Thoracic aorta (tissue), 2 donors: ENCODE measurements at places on chromosomes 6 and 20. TPM values are rescaled to one million over a fixed set of nuclear protein-coding genes. Genes with fewer than 3 reads are reported as not detected.

DNA sequence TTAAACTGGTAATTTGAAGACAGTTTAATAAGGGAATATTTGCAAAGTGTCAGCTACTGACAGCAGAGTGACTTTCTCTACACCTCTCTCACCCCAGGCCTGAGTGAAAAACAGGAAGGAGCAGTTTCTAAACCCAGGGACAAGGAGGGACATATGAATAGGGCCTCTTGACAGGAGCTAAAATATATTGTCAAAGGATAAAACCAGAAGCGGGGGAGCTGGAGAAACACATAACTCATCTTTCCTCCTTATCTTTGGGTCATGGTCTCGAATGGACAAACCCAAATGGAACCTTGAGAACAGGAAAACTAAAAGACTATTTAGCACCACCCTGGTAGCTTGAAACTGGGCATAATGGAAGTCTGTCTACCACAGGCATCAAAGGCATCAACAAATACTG lies 197.5 kb upstream of the FOXA2 start:
- DNase-seq: no peak

GRCh38 chr6:53112871-53113270 lies 35.8 kb downstream of the GCM1 start:
- no peak for DNase-seq

- DNase-seq: no peak
Measured at GRCh38 chr6:147054158-147054557, 150.1 kb upstream of the STXBP5 start.

- DNase-seq: no peak
Measured at GRCh38 chr6:89999154-89999553, 104.9 kb downstream of the GJA10 start.

GRCh38 chr20:46308258-46309157 lies at the start of gene CDH22:
TSS of gene CDH22 (minus strand) at chr20:46308498. CDS start at chr20:46251294, 57,204 bp downstream.
- no peak for DNase-seq

DNA sequence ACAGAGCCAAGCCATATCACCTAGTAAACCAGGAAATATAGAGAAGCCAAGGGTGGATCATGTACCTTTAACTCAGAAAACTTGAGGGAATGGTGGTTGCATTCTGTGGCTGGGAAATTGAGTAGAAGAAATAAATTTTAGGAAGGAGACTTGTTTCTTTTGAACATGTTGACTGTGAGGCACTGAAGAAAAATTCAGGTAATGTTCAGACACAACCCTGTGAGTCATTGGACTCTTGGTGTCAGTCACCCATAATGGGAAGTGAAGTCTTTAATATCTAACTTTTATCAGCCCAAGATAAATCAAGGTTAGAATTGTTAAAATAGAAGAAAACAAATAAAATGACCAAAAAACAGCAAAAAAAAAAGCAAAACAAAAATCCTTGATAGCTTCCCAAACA lies 98.8 kb upstream of the GRIK2 start:
- DNase-seq: no peak

DNA sequence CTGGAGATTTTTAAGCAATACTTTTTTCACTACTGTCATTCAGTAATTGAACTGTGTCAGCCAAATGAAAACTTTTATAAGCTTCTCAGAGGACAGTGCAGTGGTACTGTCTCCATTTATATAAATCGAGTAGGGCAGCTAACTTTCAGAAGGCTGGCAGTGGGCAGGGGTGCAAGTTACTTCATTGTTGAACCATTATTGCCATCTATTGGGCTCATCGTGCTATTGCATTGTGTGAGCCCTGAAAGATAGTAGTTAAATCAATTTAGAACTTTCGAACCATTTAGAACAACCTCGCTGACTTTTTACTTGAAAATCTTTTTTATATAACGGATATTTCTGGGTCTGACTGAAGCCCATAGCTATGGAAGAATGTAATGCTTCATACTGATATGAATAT lies 347.8 kb upstream of the PLCB4 start:
- no peak for DNase-seq

DNA sequence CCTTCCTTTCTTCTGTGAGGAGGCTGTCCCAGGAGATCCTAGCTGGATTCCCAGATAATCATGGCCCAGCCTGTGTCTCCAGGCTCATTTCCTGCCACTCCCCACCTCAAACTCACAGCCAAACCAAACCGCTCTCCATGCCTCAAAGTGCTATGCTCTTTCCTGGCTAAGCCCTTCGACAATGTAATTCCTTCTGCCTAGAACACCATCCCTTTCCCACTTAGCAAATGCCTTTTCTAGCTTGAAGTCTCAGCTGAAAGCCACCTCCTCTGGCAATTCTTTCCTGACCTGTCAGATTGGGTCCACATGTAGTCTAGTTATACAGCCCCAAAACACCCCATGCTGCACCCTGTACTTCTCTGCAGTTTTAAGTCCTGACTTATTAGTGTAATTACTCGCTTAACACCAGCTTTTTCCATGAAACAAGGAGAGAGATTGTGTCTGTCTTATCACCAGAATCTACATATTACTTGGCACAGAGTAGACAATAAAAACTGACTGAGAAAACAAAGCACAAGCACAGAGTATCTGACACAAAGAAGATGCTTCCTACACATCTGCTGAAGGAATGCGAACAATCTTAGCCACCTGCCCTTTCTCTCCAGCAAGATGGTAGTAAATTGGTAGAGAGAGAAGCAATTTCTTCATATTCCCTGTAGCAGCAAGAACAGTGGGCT lies 5.4 kb downstream of the TRIM26 start:
- DNase-seq: no peak

DNA sequence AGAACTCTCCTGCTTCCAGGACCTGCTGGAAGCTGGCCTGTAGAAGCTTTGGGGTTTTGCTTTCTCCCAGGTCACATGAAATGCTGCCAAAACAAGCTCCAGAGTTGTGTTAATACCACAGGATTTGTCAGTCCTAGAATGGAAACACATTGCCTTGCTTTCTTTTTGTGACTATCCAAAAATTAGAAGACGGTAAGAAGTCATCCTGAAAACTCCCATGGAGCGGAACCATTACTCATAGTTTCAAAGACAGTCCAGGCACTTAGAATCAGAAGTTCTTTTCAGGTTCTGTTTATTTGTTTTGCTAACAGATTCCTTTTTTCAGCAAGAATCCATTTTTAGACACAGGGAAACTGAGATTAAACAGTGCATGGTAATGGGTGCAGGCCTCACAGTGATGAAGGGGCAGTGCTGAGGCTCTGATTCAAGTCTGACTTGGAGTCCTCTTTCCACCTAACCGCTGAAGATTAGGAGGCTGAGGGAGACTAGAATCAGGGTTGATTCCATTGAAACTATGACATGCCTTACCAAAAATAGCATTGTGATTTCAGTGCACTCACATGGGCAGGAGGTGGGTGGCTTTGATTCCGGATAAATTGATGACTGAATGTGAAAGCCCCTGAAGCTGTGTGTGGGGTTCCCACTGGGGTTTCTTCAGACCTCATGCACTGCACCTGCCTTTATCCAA lies 72.2 kb upstream of the NAA20 start:
- no peak for DNase-seq

DNA sequence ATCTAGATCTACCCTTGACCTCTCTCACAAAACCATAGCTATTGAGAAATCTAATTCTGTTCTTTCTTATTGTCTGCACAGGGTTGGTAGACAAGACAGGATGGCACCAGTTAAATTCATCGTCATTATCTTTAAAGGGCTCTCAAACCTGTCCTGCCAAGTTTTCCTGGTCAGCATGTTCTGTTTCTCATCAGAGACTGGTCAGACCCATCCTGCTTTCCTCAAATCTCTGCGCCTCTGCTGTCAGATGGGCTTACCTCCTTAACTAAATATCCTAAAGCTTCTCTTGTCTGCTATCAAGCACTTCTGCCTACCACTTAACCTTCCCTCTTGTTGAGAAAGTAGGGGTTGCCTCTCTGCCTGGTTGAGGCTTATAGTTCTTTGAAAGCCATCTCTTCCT lies 125.2 kb downstream of the MYO6 start:
- no peak for DNase-seq

DNA sequence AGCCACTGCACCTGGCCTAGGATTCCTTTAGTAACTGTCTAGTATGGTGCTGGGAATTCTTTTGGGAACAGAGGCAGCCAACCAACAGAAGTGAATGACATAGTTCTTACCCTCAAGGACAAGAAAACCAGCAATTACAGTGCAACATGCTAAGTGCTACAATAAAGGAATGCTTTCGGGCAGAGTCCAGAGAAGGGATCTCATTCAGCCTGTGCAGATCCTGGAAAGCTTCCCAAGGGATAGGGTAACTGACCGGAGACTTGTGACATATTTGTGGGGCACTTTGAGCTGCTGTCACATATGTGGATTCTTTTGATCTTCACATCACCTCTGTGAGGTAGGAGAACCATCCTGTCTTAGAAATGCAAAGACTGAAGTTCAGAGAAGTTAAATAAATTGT lies 46.8 kb downstream of the C6orf15 start:
- no peak for DNase-seq

DNA sequence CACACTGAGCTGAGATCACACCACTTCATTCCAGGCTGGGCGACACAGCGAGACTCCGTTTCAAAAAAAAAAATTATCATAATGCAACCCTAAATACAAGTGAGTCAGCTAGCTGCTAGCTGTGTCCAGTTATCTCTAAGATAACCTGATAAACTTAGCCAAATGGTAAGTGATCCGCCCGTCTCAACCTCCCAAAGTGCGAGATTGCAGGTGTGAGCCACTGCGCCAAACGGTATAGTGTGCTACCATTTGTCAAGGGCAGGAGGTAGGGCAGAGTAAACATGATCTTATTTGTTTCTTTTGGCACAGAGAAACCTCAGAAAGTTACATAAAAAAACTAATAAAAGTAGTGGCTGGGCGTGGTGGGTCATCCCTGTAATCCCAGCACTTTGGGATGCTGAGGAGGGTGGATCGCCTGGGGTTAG lies 4.7 kb upstream of the C6orf132 start:
- no peak for DNase-seq

DNA sequence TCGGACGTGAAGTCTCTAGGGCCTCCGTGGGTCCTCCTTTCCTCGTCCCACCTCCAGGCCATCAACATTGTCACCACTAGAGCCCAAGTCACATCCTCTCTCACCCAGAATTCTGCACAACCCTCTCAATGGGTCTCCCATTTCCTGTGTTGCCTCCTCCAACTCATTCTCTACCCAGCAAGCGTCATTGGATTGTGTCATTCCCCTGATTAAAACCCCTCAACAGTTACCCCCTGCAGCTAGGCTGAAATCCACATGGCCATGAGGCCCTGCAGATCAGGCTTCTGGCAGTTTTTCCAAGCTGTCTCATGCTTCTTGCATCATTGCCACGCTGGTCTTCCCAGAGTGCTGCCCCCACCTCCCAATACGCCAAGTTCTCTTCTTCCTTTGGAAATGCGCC lies 12.9 kb upstream of the FAM210B start:
- no peak for DNase-seq

- no peak for DNase-seq
Measured at GRCh38 chr6:125584468-125584939, 164.9 kb upstream of the HEY2 start.

DNA sequence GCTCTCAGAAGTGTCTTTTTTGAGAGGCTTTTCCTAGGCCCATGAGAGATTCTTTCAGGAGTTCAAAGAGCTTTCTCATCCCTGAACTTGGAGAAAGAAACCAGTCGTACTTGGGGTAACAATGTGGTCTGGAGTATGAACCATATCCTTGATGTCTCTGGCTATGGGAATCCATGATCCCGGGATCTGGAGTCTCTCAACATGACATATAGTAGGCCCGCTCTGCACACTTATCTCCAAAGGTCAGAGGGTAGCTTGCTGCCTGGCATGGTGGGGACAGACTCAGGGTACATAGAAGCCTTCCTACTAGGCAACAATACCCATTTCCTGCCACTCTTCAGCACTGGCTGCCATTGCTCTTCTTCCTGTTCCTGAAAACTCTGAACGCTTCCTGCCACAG lies 42.2 kb upstream of the NFATC2 start:
- DNase-seq: no peak

DNA sequence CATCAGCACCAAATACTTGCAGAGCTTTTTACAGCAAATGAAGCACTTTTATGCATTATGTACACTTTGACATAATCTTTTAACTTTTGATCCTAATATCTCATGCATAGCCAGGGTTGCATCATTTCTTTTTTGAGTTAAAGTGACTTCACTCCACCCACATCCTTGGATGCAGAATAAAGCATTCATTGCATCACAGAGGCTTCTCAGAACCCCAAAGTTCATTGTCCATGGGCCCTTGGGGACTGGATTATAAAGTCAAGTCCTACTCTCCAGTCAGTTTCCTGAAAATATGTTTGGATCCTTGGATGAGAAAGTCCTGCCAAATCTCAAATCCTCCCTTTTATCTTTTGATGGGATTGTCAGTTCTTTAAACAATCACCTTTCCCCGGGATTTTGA lies 10.6 kb upstream of the EFHC1 start:
- DNase-seq: no peak

GRCh38 chr6:123393331-123393730 lies 243.4 kb downstream of the TRDN start:
- no peak for DNase-seq

DNA sequence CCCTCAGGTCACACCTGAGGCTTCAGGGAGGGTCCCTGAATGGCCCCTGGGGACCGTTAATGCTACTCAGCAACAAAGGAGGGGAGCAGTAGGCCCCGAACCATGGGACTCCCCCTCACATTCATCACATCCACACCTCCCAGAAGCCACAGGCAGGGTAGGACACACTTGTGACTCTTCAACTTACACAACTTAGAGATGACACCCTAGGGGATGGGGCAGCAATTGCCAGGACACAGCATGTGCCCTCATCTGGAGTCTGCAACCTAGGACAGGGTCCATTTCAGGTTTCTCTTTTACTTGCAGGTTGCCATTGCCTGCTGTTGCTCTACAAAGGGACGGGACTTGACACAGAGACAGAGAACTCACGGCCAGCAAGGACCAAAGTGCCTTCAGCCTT lies 770 bp downstream of the ULBP3 start:
- no peak for DNase-seq

The RPRD1B gene
- total RNA-seq: 77.7 TPM

The PTCRA gene
- not detected for total RNA-seq

The CHRNA4 gene
- total RNA-seq: not detected

The MAK gene
- 0.63 TPM for total RNA-seq

The NRSN1 gene
- total RNA-seq: not detected

The FILIP1 gene
- total RNA-seq: 23.4 TPM

The MYB gene
- total RNA-seq: not detected

The TMC2 gene
- not detected for total RNA-seq

The IPCEF1 gene
- 3.8 TPM for total RNA-seq

The KCNK5 gene
- total RNA-seq: 8.6 TPM

The NHSL1 gene
- total RNA-seq: 13.3 TPM
